ENCODE measurements at places on chromosomes 13 and 19. TPM values are rescaled to one million over a fixed set of nuclear protein-coding genes. Genes with fewer than 3 reads are reported as not detected.
A peak's percentile ranks its signal among the peaks of the same experiment; 100 is the strongest.

DNA sequence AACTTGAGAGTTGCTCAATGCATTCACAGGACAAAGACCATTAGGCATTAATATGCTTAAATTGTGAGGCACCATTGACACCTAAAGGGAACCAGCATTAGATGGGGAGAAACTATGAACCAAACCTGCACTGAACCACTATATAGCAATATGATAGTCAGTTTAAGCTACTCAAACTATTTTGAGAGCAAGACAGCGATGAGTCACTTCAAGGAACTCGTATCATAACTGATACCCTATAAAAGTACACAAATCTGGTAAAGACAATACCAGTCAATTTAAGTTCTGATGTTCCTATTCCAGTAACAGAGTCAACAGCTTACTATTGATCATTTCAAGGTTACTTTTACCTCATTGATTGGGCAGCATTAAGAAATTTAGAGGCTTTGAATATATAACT, 151.3 kb upstream of the ATXN8OS start:
- no peak for DNase-seq

DNA sequence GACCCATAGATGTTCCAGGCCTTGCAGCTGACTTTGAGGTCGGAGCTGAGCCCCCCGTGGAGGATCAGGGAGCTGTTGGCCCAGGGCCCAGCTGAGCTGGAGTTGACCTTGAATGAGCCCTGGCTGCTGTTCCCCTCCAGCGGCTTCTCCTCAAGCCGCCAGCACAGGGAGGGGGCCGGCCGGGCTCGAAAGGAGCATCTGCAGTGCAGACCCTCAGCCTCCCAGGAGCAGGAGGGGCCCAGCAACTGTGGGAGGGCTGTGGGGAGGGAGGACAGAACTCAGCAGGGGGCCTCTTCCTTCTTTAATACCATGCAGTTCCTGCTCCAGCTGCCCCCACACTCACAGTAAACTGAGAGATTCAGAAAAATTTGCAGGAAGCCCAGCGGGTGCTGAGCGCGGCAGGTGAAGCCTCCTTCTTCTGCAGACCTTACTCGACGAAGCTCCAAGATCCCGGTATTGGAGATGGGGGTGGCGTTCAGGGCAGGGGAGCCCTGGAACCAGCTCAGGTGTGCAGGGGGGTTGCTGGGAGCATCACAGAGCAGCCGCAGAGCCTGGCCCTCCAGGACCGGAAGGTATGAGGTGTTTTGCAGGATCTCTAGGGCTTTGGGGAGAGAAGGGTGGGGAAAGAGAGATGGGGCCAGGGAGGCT, 2.6 kb downstream of the SIGLEC5 start:
- no peak for DNase-seq

DNA sequence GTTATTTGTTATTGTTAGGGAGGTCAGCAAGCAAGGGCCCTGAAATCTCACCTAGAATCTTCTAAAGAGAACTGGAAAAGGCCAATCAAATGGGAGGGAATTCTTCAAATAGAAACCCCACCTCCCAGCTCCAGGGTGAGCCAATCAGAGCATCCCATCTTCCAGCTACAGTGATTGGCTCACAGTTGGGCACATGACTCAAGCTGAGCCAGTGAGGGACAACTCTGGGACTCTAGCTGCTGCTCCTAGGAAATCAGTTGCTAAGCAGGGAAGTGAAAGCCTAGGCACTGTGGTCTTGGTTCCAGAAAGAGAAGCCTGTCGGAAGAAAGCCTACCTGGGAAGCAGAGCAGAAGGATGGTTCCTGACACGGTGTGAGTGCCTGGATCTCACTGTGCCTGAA, 13.4 kb downstream of the TM6SF2 start:
- peak; percentile 6 for DNase-seq

GRCh38 chr13:113874579-113875428, 10.9 kb upstream of the GAS6 start:
- DNase-seq = no peak

GRCh38 chr19:56837004-56837403, 3.5 kb downstream of the PEG3 start:
- DNase-seq = no peak

- no peak for DNase-seq
Observed at GRCh38 chr13:50941146-50941545, 31.6 kb downstream of the RNASEH2B start.

ZFP30 gene
- 0.28 TPM for polyA plus RNA-seq

SOX21 gene
- not detected for polyA plus RNA-seq

PLIN5 gene
- polyA plus RNA-seq = 0.58 TPM

GRCh38 chr19:32041681-32042292, 303.6 kb upstream of the ZNF507 start:
- no peak for DNase-seq

IRGC gene
- polyA plus RNA-seq = not detected

DNA sequence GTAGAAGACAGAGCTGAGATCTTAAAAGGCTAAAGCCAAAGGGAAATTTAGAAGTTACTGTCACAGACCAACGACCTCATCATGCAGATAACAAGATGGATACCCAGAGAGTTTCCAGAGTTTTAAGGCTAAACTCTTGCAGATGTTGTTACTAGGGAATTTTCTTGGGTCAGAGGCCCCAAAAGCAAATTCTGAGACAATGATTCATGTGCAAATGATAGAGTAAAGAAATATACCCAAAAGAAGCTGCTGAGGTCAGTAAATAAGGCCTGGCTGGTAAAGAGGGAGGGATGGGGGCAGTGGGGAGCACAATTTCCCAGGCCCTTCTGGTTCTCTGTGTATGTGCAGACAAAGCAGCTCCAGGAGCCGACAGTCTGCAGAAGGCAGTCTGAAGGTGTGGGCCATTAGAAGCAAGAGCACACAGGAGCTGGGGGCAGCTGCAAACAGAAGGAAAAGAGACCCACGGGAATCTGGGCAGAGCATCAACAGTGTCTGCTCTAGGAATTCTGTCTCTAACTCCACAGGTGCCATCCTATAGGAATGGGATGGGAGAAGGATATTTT, 330.8 kb downstream of the TBC1D4 start:
- no peak for DNase-seq

GRCh38 chr13:60267498-60268202, 103.9 kb upstream of the DIAPH3 start:
- no peak for DNase-seq

MEIOSIN gene
- not detected for polyA plus RNA-seq

GRCh38 chr19:21158523-21159135, 16.8 kb downstream of the ZNF431 start:
- no peak for DNase-seq

DNA sequence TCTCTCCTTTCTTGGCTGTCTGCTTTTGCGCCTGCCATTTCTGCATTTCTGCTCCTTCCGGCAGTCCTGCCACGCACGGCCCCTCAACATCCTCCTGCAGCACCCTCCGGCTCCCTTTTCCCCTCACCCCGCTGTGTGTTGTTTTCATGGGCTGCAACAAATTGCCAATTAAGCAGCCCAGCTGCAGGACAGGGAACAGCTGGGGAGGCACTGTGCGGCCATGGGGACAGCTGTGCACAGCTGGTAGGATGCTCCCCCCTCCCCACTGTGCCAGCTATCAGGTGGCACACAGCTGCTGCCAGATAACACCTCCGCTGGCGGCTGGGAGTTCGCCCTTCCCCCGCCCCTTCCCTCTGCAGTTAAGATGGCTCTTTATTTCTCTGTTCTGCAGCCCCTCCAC, 25.4 kb downstream of the LYL1 start:
- no peak for DNase-seq

PLVAP gene
- polyA plus RNA-seq = 0.08 TPM

- no peak for DNase-seq
Observed at GRCh38 chr19:37564624-37565369, 29.8 kb downstream of the ZNF571 start.

TMEM143 gene
- polyA plus RNA-seq = 1.7 TPM

C1QTNF9B gene
- polyA plus RNA-seq = not detected

DNA sequence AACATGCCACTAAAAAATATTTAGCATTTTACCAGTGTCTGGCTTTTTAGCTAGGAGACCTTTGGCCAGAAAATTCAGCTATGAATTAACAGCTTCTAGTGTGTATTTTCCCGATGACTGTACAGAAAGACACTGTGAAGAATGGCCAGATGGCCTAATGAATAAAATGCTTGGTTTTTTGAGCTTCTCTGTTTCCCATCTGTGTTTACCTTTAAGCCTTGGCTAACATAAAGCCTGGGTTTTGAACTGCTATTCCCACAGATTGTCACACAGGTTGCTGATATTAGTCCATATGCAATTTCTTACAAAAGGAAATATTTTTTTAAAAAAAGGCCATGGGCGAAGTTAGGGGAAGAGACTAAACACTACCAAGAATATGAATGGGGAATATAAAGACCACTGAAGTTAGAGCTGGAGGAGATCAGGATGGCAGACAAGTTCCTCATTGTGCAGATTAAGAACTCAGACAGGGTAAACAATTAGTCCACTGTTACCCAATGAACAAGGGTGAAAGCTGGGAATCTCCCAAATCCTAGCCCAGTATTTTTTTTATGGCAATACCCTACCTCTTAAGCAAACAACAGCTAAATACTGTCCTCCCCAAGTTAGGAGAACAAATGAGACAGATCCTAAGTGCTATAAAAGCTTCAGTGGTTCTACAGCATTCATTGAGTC, 95.1 kb downstream of the DCT start:
- no peak for DNase-seq

FUT1 gene
- not detected for polyA plus RNA-seq

DNA sequence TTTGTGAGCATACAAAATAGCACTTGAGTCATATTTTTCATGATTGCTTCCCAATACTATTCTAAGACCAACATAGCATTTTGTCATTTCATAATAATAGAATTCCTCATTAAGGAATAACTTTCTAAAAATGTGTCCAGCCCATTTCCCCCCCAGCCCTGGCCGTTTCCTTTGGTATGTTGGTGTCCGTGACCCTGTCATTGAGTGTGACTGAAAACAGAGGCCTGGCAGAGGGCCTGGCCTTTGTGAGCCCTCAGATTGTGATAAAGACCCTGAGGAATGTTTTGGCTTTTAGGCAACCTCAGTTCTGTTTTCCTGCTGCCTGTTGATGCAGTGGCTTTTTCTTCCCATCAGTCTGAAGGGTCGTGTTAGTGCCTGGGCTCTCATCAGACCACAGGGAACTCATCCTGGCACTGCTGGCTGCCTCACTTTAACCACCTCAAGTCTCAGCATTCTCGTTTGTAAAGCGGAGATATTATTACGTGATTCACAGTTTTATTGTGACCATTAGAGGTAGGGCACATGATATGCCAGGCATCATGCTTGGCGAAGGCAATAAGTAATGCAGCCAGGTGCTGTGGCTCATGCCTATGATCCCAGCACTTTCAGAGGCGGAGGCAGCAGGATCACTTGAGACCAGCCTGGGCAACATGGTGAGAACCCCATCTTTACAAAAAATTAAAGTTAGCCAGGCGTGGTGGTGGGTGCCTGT, 13.8 kb downstream of the SPINT2 start:
- no peak for DNase-seq

GRCh38 chr13:106867249-106867648, 299.3 kb upstream of the ARGLU1 start:
- no peak for DNase-seq

DNA sequence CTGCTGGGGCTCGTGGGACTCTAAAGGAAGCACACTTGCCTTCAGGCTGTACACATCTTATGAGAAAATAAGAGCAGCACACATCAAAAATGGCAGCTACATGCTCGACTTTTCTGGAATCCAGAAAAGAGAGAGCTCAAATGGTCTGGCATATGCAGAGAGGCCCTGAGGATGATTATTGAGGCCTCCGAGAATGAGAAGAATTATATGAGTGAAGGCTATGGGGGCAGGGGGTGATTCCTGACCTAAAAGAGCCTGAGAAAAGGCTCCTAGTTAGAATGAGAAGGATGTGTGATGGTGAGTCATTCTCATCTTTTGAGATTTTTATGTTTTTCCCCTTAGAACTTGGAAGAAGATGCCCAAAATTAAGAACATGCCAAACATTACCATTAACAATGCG, 97.1 kb downstream of the HSPH1 start:
- DNase-seq = no peak

KBTBD7 gene
- 5.5 TPM for polyA plus RNA-seq

DNA sequence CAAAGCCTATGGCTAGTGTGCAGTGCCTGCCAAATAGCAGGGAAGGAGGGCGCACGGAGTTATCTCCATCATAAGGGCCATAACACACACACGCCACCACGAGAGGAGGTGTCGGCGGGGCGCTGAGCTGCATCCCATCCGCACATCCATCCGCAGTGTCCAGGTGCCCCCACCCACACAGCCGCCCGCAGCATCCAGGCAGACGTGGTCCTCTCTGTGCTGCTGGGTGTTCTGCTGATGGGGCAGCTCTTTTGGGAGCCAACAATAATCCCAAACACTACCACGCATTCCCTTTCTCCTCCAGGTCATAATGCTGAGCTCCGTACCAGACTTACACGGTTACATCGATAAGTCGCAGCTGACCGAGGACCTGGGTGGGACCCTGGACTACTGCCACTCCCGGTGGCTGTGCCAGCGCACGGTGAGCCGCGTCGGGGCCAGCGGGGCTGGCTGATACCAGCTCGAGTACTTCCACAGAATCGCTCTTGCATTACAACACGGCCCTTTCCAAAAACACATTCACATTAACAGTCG, 41.5 kb upstream of the F7 start:
- DNase-seq = no peak

MPND gene
- polyA plus RNA-seq = 15.9 TPM

DNA sequence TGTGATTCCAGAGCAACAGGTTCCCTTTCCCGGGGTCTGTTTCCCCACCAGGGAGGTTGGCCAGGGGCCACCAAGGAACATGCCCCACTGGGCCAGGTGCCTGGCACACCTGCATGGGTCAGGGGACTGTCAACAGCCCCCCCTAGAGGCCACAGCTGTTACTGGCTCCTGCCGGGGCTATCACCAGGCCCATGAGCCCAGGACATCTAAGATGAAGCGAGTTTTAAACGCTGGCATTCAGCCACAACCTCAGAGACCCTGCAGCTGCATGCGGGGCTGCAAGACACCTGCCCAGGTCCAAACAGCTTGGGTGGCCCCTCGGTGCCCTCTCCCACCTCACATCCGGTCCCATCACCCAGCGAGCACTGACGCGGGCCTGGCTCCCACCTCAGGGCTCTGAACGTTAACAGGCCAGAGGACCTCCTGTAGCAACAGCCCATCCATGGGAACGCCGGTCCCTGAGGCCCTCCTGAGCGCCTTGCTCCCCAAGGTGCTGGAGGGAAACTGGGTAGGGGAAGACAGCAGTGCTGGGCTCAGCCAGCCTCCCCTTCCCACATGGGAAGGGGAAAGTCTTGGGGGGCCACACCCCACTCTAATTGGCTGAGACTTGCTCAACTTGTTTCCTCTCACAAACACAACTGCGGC, 12.0 kb downstream of the KHSRP start:
- no peak for DNase-seq

- DNase-seq = no peak
Observed at GRCh38 chr13:113120300-113121182, 2.1 kb upstream of the F10 start.

- DNase-seq = no peak
Observed at GRCh38 chr13:75220861-75221260, 261.1 kb downstream of the TBC1D4 start.

SLC17A7 gene
- not detected for polyA plus RNA-seq

GRCh38 chr13:89518289-89519077, 1829.0 kb upstream of the MIR17HG start:
- no peak for DNase-seq

- no peak for DNase-seq
Observed at GRCh38 chr19:17606590-17607185, 51.2 kb downstream of the COLGALT1 start.

GRCh38 chr13:112960706-112961105, 8.3 kb upstream of the MCF2L start:
- DNase-seq = no peak

All from CD14-positive monocyte (primary cell).